Right atrium auricular region (tissue), 2 donors: ENCODE measurements at places on chromosomes 5 and 9.

- H3K27ac ChIP-seq, result no peak overlapping the region
- no peak overlapping the region for H3K4me3 ChIP-seq
- no peaks in the 10 kb centered on the region for H3K27me3 ChIP-seq
- DNase-seq, result peak; percentile 53
- no peaks in the 10 kb centered on the region for H3K4me1 ChIP-seq
Observed at GRCh38 chr9:114030364-114030763, 47.7 kb downstream of the AMBP start.

GRCh38 chr5:146440870-146441495 lies 6.2 kb upstream of the TCERG1 start:
- no peak for DNase-seq
- H3K27me3 ChIP-seq, result no peaks in the 10 kb centered on the region
- H3K4me3 ChIP-seq, result no peak overlapping the region
- no peaks in the 10 kb centered on the region for H3K4me1 ChIP-seq
- no peak overlapping the region for H3K27ac ChIP-seq
- H3K36me3 ChIP-seq, result no peaks in the 10 kb centered on the region

- H3K27me3 ChIP-seq, result no peaks in the 10 kb centered on the region
- no peak overlapping the region for H3K27ac ChIP-seq
- DNase-seq, result no peak
- no peaks in the 10 kb centered on the region for H3K36me3 ChIP-seq
- no peaks in the 10 kb centered on the region for H3K4me1 ChIP-seq
Observed at GRCh38 chr5:54156577-54156976, 153.8 kb downstream of the ARL15 start.

- DNase-seq, result peak; percentile 21
- H3K27me3 ChIP-seq, result no peaks in the 10 kb centered on the region
- peaks cover 9% of the 10 kb centered on the region for H3K4me1 ChIP-seq
Observed at GRCh38 chr9:92132501-92132900, 17.3 kb upstream of the SPTLC1 start.

- no peak overlapping the region for H3K4me3 ChIP-seq
- no peaks in the 10 kb centered on the region for H3K27me3 ChIP-seq
- no peak overlapping the region for H3K27ac ChIP-seq
- no peak for DNase-seq
- no peaks in the 10 kb centered on the region for H3K4me1 ChIP-seq
Observed at GRCh38 chr9:125626187-125626586, 80.8 kb downstream of the MAPKAP1 start.

DNA sequence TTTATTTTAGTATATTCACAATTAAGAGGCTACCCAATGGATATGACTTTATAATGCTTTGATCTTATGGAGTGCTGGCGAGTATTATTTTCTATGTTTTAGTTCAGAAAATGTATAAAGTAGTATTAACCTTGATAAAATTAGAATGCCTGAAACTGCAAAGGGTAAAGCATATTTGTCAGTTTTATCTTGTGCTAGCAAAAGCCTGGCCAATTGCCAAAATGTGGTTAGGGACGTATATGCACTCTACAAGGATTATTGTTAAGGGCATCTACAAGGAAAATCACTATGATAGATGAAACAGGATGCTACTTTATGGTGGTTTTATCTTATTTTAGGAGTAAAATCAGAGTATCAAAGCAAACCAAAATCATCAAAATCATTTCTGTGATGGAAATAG lies 281.7 kb downstream of the CCDC171 start:
- no peak overlapping the region for H3K4me3 ChIP-seq
- no peak overlapping the region for H3K27ac ChIP-seq
- H3K27me3 ChIP-seq, result no peaks in the 10 kb centered on the region
- no peak for DNase-seq

- no peak overlapping the region for H3K27ac ChIP-seq
- DNase-seq, result no peak
- no peaks in the 10 kb centered on the region for H3K4me1 ChIP-seq
- no peaks in the 10 kb centered on the region for H3K27me3 ChIP-seq
- H3K4me3 ChIP-seq, result no peak overlapping the region
Observed at GRCh38 chr9:97431549-97432143, 19.8 kb downstream of the TDRD7 start.

GRCh38 chr9:38386319-38386895 lies 6.1 kb upstream of the ALDH1B1 start:
- H3K27ac ChIP-seq, result no peak overlapping the region
- no peak overlapping the region for H3K4me3 ChIP-seq
- H3K36me3 ChIP-seq, result no peaks in the 10 kb centered on the region
- no peaks in the 10 kb centered on the region for H3K27me3 ChIP-seq

- H3K27ac ChIP-seq, result peak overlapping the region; percentile 81
- DNase-seq, result no peak
- H3K4me1 ChIP-seq, result peaks cover 54% of the 10 kb centered on the region
Observed at GRCh38 chr9:94807556-94807955, 81.1 kb downstream of the AOPEP start.

DNA sequence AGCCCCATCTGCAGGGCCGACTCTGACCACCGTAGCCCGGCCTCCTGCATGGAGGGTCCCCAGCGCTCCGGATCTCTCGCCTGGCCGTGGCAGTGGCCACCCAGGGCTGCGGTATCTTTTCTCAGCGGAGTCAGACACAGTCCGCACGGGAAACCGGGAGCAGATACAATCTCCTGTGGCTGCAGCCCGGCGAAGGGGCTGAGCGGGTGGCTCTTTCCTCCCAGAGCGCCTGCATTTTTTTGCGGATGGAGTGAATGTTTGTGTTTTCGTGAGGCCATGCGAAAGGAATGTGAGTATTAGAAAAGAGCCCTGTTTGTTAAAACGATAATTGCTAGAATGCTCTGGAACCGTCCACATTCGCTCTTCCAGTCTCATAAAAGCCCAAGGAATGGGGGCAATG lies 53.4 kb upstream of the PTCH1 start:
- no peaks in the 10 kb centered on the region for H3K36me3 ChIP-seq
- H3K27ac ChIP-seq, result no peak overlapping the region
- H3K4me1 ChIP-seq, result peaks cover 11% of the 10 kb centered on the region
- H3K27me3 ChIP-seq, result no peaks in the 10 kb centered on the region
- H3K4me3 ChIP-seq, result peak overlapping the region; percentile 23
- DNase-seq, result no peak

GRCh38 chr5:66994790-66995189 lies 201.8 kb downstream of the CD180 start:
- no peak overlapping the region for H3K27ac ChIP-seq
- peaks cover 5% of the 10 kb centered on the region for H3K4me1 ChIP-seq
- no peaks in the 10 kb centered on the region for H3K27me3 ChIP-seq
- DNase-seq, result no peak
- H3K36me3 ChIP-seq, result no peaks in the 10 kb centered on the region

DNA sequence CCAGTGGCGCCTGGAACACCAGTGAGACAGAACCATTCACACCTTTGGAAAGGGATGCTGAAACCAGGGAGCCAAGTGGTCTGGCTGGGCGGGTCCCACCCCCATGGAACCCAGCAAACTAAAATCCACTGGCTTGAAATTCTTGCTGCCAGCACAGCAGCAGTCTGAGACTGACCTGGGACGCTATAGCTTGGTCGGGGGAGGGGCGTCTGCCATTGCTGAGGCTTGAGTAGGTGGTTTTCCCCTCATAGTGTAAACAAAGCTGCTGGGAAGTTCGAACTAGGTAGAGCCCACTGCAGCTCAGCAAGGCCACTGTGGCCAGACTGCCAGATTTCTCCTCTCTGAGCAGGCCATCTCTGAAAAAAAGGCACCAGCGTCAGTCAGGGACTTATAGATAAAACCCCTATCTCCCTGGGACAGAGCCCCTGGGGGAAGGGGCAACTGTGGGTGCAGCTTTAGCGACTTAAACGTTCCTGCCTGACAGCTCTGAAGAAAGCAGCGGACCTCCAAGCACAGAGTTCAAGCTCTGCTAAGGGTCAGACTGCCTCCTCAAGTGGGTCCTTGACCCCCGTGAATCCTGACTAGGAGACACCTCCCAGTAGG lies 42.0 kb upstream of the FKTN start:
- no peak for DNase-seq
- H3K4me3 ChIP-seq, result no peak overlapping the region
- peaks cover 10% of the 10 kb centered on the region for H3K36me3 ChIP-seq

- no peaks in the 10 kb centered on the region for H3K4me1 ChIP-seq
- peak overlapping the region; percentile 17 for H3K27ac ChIP-seq
- no peaks in the 10 kb centered on the region for H3K27me3 ChIP-seq
Observed at GRCh38 chr9:14301006-14301405, 12.9 kb downstream of the NFIB start.

DNA sequence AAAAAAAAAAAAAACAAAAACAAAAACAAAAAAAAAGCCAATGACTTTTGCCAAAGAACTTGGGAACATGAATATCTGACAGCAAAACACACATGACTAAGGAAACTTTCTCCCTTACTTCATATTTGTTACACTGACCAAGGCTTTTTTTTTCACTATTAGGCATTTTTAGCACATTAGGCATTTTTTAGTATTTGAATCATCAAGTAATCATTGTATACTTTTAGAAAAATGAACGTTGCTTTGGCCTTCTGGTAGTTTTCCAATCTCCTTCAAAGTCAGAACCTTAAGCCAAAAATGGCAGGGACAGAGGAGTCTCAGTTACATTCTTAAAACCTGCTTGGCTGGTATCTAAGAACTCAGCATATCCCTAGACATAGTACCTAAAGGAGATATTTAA lies 19.3 kb downstream of the NREP start:
- H3K36me3 ChIP-seq, result no peaks in the 10 kb centered on the region
- peaks cover 80% of the 10 kb centered on the region for H3K4me1 ChIP-seq
- DNase-seq, result no peak
- H3K27me3 ChIP-seq, result no peaks in the 10 kb centered on the region
- no peak overlapping the region for H3K27ac ChIP-seq

GRCh38 chr5:22348027-22348426 lies 505.1 kb downstream of the CDH12 start:
- H3K4me1 ChIP-seq, result no peaks in the 10 kb centered on the region
- H3K36me3 ChIP-seq, result no peaks in the 10 kb centered on the region
- H3K4me3 ChIP-seq, result no peak overlapping the region
- no peaks in the 10 kb centered on the region for H3K27me3 ChIP-seq
- DNase-seq, result no peak
- no peak overlapping the region for H3K27ac ChIP-seq

- H3K36me3 ChIP-seq, result no peaks in the 10 kb centered on the region
- no peaks in the 10 kb centered on the region for H3K27me3 ChIP-seq
- H3K4me1 ChIP-seq, result no peaks in the 10 kb centered on the region
- H3K4me3 ChIP-seq, result no peak overlapping the region
Observed at GRCh38 chr5:112049738-112050137, 292.7 kb upstream of the NREP start.

- no peaks in the 10 kb centered on the region for H3K36me3 ChIP-seq
- no peak for DNase-seq
- no peaks in the 10 kb centered on the region for H3K27me3 ChIP-seq
- no peak overlapping the region for H3K27ac ChIP-seq
- H3K4me3 ChIP-seq, result no peak overlapping the region
- no peaks in the 10 kb centered on the region for H3K4me1 ChIP-seq
Observed at GRCh38 chr9:20379804-20380225, 242.5 kb downstream of the MLLT3 start.

DNA sequence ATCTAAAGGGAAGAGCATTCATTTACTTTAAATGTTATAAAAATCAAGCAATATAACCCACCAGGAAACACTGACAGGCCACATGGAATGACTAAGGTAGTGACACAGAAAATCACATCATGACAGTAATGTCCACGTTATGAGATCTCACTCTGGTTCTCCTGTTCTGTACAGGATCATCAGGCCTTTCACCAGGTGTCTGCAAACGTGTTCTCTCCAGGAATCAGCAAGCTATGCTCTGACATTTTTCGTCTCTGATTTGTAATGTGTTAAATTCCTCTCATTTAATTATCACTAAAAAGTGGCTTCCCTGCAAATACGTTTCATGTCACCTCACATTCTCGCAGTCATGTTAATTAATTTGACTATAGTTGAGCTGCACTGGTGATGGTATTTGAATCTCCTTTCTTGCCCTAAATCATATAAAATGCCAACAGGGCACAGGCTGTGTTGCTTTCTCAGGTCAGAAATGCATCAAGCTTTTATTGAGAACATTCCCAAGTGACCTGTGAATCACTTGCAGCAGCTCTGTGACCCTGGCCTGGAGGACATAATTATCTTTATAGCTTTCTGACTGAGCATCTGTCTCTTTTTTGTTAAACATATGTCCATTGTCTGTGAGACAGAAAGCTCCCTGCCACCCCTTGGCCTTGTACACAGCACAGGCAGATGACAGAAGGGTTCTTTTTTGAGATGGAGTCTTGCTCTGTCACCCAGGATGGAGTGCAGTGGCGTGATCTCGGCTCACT lies 196.2 kb downstream of the DIRAS2 start:
- H3K4me1 ChIP-seq, result no peaks in the 10 kb centered on the region
- H3K27me3 ChIP-seq, result no peaks in the 10 kb centered on the region
- H3K27ac ChIP-seq, result no peak overlapping the region
- H3K36me3 ChIP-seq, result no peaks in the 10 kb centered on the region
- no peak overlapping the region for H3K4me3 ChIP-seq
- no peak for DNase-seq

GRCh38 chr5:113068559-113068958 lies 92.0 kb downstream of the DCP2 start:
- H3K4me3 ChIP-seq, result no peak overlapping the region
- H3K36me3 ChIP-seq, result peaks cover 32% of the 10 kb centered on the region
- no peak for DNase-seq
- no peaks in the 10 kb centered on the region for H3K27me3 ChIP-seq

DNA sequence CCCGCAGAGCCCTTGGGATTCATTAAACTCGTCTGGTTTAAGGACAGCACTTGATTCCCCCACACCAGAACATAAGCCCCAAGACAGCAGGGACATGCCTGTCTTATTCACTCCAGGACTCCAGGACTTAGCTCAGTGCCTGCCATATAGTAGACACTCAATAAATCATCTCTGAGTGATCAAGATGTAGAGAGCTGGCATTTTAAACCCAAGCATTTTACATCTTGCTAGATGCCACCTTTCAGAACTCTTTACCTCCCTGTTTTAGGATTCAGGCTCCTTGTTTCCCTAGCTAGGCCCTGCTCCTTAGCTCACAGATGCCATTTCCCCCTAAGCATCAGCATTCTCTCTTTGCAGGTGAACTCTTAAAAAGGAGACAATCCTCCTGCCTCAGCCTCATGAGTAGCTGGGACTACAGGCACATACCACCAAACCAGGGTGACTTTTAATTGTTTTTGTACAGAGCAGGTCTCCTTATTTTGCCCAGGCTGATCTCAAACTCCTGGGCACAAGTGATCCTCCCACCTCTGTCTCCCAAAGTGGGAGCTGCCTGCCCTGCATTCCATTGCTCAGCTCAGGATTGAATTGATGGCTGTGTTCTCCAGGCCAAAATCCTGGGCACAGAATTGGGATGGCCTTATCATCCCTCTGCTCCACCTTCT lies 32.0 kb upstream of the CPEB4 start:
- no peak for DNase-seq
- H3K27me3 ChIP-seq, result no peaks in the 10 kb centered on the region
- no peak overlapping the region for H3K4me3 ChIP-seq
- H3K36me3 ChIP-seq, result no peaks in the 10 kb centered on the region

DNA sequence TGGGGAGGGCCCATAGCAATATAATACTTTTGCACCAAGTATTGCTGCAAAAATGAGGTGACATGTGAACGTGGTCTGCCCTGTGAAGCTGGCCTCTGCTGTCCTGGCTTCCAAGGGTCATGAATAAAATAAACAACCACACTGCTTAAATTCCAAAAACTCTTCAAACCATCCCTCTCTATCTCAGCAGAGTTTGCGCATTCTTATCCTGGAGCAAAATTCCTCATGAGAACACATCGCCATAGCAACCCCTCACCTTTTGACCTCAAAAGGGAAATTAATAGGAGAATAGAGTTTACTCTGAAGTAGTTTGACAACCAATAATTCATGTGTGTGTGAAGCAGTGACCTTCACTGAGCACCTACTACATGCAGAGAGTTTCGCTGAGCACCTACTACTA lies 342.9 kb downstream of the SPOCK1 start:
- no peaks in the 10 kb centered on the region for H3K27me3 ChIP-seq
- no peaks in the 10 kb centered on the region for H3K36me3 ChIP-seq
- H3K4me1 ChIP-seq, result no peaks in the 10 kb centered on the region
